Stomach (tissue), 19 donors: ENCODE measurements at places on chromosomes 13 and 19. TPM values are rescaled to one million over a fixed set of nuclear protein-coding genes. Genes with fewer than 3 reads are reported as not detected.

DNA sequence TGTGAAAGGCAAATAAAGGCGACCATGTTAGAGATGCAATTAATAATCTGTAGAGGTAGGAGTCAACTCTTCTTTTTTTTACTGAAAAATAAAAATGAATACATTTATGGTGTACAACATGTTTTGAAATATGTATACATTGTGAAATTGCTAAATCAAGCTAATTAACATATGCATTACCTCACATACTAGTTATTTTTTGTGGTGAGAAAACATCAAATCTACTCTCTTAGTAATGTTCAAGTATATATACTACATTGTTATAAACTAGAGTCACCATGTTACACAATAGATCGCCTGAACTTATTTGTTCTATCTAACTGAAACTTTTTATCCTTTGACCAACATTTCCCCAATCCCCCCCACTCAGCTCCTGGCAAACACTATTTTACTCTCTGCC lies 143.2 kb downstream of the POU4F1 start:
- H3K27ac ChIP-seq, result no peak overlapping the region
- no peaks in the 10 kb centered on the region for H3K27me3 ChIP-seq
- no peaks in the 10 kb centered on the region for H3K36me3 ChIP-seq
- H3K4me3 ChIP-seq, result no peak overlapping the region
- H3K4me1 ChIP-seq, result no peaks in the 10 kb centered on the region

DNA sequence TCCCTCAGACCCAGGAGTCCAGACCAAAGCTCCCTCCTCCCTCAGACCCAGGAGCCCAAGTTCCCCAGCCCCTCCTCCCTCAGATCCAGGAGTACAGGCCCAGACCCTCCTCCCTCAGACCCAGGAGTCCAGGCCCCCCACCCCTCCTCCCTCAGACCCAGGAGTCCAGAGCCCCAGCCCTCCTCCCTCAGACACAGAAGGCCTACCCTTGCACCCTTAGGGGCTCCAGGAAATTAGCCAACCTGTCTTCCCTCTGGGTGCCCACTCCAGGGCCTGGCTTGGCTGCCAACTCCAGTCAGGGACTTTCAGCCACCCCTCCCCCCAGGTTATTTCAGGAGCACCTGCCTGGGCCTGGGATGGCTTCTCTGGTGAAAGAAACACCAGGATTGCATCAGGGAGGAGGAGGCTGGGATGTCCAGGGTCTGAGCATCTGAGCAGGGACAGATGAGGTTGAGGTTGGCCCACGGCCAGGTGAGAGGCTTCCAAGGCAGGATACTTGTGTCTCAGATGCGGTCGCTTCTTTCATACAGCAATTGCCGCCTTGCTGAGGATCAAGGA lies at the start of gene FGF21:
TSS of gene FGF21 (plus strand) at position 441 of the 558 bp plus-strand sequence. CDS start 713 bp downstream, outside the sequence.
- peaks cover 45% of the 10 kb centered on the region for H3K27me3 ChIP-seq
- no peak within 1 kb of the TSS for H3K4me3 ChIP-seq
- no peak within 1 kb of the TSS for H3K27ac ChIP-seq
- H3K36me3 ChIP-seq, result no peaks in the 10 kb centered on the region
- no peak for DNase-seq
- peaks cover 25% of the 10 kb centered on the region for H3K4me1 ChIP-seq

- peak; percentile 41 for DNase-seq
- no peak overlapping the region for H3K4me3 ChIP-seq
- H3K4me1 ChIP-seq, result peaks cover 24% of the 10 kb centered on the region
- H3K27me3 ChIP-seq, result no peaks in the 10 kb centered on the region
These were observed 53.6 kb downstream of the ZAR1L start for GRCh38 chr13:32261567-32261966.

- no peak overlapping the region for H3K27ac ChIP-seq
- DNase-seq, result no peak
- no peaks in the 10 kb centered on the region for H3K4me1 ChIP-seq
- H3K36me3 ChIP-seq, result no peaks in the 10 kb centered on the region
These were observed 90.0 kb downstream of the RNASEH2B start for GRCh38 chr13:50999641-51000040.

DNA sequence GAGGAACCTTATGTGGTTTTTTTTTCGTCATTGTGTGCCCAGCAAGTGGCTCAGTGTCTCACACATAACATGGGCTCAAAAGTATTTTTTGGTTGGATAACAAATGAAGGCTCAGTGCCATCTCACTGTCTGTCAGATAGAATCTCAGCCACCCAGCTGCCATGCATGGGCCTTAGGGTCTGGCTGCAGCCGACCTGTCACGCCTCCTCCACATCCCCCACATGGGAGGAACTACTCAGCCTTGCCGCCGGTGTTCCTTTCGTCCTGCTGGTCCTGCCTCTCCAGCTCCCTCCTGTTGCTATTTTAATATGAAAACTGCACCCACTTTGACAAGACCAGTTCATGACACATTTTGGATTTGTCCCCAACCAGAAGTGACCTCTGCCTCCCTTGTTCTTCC lies 121.2 kb downstream of the SHISA2 start:
- no peaks in the 10 kb centered on the region for H3K27me3 ChIP-seq
- H3K4me1 ChIP-seq, result no peaks in the 10 kb centered on the region
- no peak overlapping the region for H3K27ac ChIP-seq

DNA sequence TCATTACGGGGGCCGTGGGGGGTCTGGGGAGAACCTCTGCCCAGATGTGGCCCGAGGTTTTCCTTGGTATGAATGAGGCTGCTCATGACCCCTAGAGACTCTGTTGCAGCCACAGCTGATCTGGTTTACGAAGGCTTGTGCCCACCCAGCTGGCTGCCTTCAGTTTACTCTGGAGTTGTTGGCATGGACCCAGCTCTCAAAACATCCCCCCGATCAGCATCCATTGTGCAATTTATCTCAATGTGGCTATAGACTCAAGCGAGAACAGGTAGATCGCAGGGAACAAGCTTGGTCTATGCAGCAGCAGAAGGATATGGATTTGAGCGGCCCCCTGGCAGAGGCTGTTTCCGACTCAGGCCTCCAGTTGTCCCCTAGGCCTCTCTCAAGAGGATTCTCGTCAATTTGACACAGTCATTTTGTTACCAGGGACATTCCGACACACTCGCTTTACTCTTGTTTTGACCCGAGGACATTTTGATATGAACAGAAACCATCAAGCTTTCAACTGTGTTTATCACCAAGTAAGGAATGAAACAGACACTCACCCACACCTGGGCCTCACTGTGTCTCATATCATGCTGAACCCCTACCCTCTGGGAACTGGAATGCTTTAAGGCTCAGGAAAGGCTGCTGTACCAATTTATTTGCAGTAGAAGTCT lies 161.5 kb downstream of the KATNAL1 start:
- H3K27me3 ChIP-seq, result no peaks in the 10 kb centered on the region
- no peaks in the 10 kb centered on the region for H3K36me3 ChIP-seq
- H3K4me3 ChIP-seq, result no peak overlapping the region
- H3K27ac ChIP-seq, result no peak overlapping the region
- no peak for DNase-seq

- no peaks in the 10 kb centered on the region for H3K4me1 ChIP-seq
- peak; percentile 11 for DNase-seq
- no peak overlapping the region for H3K27ac ChIP-seq
- no peak overlapping the region for H3K4me3 ChIP-seq
These were observed 285.1 kb downstream of the SPRY2 start for GRCh38 chr13:80055847-80056246.

- H3K27me3 ChIP-seq, result no peaks in the 10 kb centered on the region
- no peak overlapping the region for H3K27ac ChIP-seq
- DNase-seq, result no peak
- no peak overlapping the region for H3K4me3 ChIP-seq
- no peaks in the 10 kb centered on the region for H3K36me3 ChIP-seq
These were observed 191.8 kb downstream of the GGACT start for GRCh38 chr13:100396776-100397175.

- H3K36me3 ChIP-seq, result no peaks in the 10 kb centered on the region
- no peak overlapping the region for H3K4me3 ChIP-seq
- no peaks in the 10 kb centered on the region for H3K4me1 ChIP-seq
- no peaks in the 10 kb centered on the region for H3K27me3 ChIP-seq
- no peak for DNase-seq
These were observed 377.0 kb downstream of the OLFM4 start for GRCh38 chr13:53405616-53406015.

DNA sequence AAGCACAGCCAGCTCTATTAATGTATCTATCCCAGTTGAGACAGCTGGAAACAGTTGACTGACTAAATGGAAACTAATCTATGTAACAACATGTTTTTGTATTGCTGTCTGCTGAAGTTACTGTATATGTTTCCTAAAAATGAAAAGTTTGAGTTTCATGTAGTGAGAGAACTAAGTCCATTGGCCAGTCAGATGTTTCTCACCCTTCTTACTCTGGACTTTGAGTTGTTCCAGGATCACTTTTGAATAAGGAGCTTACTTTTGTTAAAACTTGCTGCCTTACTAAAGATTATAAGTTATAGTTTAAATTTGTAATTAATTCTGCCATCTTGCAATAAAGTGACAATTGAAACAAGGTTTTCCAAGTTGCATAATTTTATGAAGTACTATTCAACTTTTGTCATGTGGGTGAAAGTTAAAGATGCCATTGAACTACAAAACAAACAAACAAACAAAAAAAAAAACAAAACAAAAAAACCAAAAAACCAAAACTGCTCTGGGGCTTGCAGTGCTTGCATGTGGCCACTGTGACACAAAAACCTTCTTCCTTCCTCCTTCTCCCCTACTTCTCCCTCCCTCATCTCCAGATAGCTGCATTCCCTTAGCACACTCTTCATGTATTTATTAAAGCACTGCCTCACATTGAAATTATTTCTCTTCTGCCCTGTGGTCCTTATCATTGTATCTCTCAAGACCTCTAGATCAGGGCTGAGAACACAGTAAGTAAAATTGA lies 15.3 kb downstream of the WDFY2 start:
- no peaks in the 10 kb centered on the region for H3K36me3 ChIP-seq
- no peak overlapping the region for H3K4me3 ChIP-seq
- DNase-seq, result no peak
- H3K27ac ChIP-seq, result no peak overlapping the region
- H3K27me3 ChIP-seq, result no peaks in the 10 kb centered on the region
- peaks cover 7% of the 10 kb centered on the region for H3K4me1 ChIP-seq

GRCh38 chr19:44212250-44212865 lies at the start of gene ZNF227:
Gene ZNF227 (plus strand): TSS chr19:44212532. CDS start chr19:44217793, 5,261 bp downstream.
- peak within 1 kb of the TSS; percentile 90 for H3K27ac ChIP-seq
- peak within 1 kb of the TSS; percentile 84 for H3K4me3 ChIP-seq
- peaks cover 23% of the 10 kb centered on the region for H3K4me1 ChIP-seq
- peak; percentile 98 for DNase-seq
- H3K27me3 ChIP-seq, result no peaks in the 10 kb centered on the region

- H3K4me3 ChIP-seq, result no peak overlapping the region
- H3K4me1 ChIP-seq, result no peaks in the 10 kb centered on the region
- no peaks in the 10 kb centered on the region for H3K36me3 ChIP-seq
- DNase-seq, result no peak
These were observed 4.0 kb upstream of the ASPDH start for GRCh38 chr19:50517704-50518075.

- H3K27me3 ChIP-seq, result no peaks in the 10 kb centered on the region
- no peak overlapping the region for H3K27ac ChIP-seq
- H3K36me3 ChIP-seq, result no peaks in the 10 kb centered on the region
- H3K4me3 ChIP-seq, result no peak overlapping the region
- DNase-seq, result peak; percentile 58
These were observed 20.5 kb upstream of the STRN4 start for GRCh38 chr19:46766569-46767317.

DNA sequence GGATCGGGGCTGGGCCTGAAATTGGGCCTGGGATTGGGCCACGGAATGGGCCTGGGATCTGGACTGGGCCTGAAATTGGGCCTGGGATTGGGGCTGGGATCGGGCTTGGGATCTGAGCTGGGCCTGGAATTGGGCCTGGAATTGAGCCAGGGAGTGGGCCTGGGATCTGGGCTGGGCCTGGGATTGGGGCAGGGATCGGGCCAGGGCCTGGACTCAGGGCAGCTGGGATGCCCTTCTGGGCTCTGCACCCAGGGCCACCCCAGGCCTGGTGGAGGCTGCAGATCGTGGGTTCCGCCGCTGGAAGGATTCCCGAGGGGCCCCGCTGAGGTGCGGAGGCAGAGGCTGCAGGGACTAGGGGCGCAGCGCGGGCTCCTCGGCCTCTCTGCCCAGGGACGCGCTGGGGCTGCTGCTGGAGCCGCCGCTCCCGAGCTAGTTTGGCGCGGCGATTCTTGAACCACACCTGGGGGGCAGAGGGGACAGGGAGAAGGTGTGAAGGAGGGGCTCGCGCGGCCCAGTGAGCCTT lies 1.8 kb downstream of the TPRX1 start:
- H3K27me3 ChIP-seq, result no peaks in the 10 kb centered on the region
- H3K4me3 ChIP-seq, result no peak overlapping the region
- H3K4me1 ChIP-seq, result no peaks in the 10 kb centered on the region

DNA sequence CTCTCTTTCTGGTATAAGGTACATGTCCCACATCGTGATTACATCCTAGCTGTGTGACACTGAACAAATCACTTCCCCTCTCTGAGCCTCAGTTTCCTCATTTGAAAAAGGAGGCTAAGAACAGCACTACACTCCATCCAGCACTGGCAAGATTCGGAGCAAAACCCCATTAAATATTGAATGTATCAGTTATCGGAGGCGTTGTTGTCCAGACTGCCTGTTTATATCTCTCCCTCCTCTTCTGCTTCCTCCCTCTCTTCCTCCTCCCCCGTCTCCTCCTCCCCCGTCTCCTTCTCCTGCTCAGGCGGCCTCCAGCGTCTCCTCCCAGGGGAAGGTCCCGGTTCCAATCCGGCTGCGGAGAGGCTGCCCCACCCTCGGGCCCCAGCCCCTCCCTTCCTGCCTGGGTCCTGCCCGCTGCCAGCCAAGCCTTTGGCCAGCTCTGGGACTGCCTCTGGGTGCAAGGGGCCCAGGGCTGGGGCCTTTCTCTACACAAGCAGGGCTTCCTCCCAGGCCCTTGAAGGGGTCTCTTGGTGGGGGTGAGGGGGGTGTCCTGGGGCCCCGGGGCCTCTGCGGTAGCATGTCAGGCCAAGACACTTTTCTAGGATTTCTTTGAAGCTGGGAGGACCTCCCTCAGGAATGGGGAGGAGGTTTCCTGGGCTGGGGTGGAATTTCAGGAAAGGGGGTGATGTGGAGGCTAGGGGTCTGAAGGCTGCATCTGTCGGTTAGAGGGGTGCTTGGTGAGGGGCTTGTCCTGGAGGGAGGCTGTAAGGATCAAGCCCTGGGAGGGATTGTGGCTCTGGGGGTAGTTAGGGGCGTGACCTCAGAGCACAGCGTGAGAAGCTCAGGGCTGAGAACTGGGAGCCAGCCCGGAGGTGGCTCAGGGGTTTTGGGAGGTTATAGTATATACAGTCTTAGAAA lies 1.9 kb downstream of the RRAS start:
- H3K4me1 ChIP-seq, result peaks cover 56% of the 10 kb centered on the region
- H3K36me3 ChIP-seq, result no peaks in the 10 kb centered on the region
- H3K27me3 ChIP-seq, result no peaks in the 10 kb centered on the region
- H3K4me3 ChIP-seq, result peak overlapping the region; percentile 65
- peak; percentile 85 for DNase-seq

DCT gene
- not detected for total RNA-seq

SIN3B gene
- total RNA-seq, result 566 TPM

ZNF625 gene
- total RNA-seq, result not detected

SHISA2 gene
- total RNA-seq, result not detected

FPR2 gene
- total RNA-seq, result 1.3 TPM
